RWPE1 (cell line): ENCODE measurements at places on chromosomes 6 and 20.

DNA sequence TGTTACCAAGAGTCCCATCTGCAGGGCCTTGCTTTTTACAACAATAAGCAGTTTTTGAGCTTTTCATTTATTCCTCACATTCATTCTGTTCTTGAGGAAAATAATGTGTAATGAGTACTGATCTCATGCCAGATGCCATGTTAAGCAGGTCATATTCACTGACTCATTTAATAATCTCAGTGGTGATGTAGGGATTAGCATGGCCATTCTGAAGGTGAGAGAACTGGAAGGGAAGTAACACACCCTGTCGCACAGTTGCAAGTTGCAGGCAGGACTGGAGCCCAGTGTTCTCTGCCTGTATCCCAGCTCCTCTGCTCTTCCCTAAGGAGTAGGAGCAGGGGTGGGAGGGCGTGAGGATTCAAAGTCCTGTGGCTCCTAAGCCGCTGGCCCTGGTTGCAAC is 5.6 kb downstream of the PCIF1 start:
- DNase-seq = no peak

DNA sequence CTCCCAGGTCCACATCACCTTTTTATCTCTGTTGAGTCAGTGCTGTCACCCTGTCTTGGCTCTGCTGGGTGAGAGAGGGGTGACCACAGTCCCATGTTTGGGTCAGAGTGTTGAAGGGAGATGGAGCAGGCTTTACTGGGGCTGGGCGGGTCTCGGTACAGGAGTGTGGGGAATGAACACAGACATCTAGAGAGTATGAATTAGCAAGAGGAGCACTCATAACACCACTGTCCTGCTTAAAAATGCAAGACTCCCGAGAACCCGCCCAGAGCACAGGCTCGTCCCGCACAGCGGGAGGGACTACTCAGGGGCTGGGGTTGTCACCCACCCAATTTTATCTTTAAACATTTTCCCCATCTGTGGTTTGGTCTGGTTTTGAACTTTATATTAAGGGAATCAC is 27.5 kb upstream of the DACT2 start:
- no peak for DNase-seq

- DNase-seq = no peak
Measured at GRCh38 chr20:63567386-63568169, 6.5 kb downstream of the HELZ2 start.

GRCh38 chr20:8735014-8735413 is 333.9 kb upstream of the PLCB4 start:
- DNase-seq = no peak

GRCh38 chr6:82751718-82752117 is 313.9 kb downstream of the UBE3D start:
- DNase-seq = no peak

GRCh38 chr20:13800728-13801134 is 15.9 kb downstream of the NDUFAF5 start:
- DNase-seq = peak; percentile 92

DNA sequence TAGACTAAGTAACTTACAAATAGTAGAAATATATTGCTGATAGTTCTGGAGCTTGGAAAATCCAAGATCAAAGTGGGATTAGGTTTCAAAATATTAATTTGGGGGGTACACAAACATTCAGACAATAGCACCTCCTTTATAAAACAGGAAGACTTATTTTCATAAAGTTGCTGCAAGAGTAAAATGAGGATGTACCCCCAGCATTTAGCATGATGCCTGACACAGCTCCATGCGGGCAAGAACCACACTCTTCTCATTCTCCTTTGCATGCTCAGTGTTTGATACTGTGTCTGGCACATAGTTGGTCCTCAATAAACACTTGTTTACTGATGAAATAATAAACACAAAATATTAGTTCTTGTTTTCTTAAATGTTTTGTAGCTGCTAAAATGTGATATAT is 332.9 kb downstream of the TFAP2A start:
- no peak for DNase-seq

GRCh38 chr20:63273059-63273579 is 506 bp downstream of the ARFGAP1 start:
- no peak for DNase-seq

DNA sequence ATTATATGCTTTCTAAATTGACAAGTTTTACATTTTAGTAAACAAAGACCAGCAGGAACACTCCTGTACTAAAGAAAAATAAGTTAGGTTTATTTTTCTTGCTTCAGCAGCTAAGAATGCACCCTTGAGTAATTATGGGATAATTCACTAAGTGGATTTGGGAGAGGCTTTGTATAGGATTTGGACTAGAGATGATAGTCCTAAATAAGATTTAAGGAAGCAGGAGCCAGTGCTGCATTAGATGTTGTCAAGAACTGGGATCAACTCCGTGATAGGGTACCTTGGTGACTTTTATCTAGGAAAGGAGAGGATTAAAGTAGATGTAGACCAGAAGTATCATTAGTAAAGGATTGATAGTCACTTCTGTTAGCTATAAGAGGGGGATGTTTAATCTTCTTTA is 4.1 kb upstream of the C6orf141 start:
- DNase-seq = no peak

DNA sequence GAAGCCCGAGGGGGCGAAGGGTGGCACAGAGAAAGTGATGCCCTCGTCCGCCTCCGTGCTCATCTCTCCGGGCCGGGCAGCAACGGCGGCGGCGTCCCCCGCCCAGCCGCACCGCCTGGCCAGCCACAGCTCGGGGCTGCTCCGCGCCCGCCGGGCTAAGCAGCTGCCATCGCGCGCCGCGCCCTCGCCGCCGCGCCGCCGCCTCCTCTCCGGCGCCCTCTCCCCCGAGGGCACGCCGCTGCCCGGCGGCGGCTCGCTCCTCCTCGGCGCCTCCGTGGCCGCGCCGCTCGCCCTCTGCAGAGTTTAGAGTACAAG is 225 bp downstream of the MAP3K5 start:
- DNase-seq = no peak

DNA sequence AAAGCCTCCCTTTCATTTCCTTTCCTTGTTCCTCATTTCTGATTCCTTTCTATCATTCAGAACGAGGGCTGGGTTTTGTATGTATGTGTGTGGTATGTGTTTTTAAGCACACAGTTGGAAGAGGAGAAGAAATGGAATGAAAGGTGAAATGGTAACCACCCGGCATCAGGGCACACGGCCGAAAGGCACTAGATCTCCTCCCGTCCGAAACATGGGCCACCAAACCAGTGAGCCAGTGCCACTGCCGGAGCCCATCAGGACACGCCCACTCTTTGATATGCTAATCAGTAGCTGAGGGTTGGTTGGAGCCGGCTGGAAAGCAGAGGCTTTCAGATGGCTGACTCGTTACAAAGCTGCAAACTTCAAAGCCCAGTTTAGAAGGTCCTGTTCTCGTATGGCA is 228.6 kb upstream of the JARID2 start:
- no peak for DNase-seq

DNA sequence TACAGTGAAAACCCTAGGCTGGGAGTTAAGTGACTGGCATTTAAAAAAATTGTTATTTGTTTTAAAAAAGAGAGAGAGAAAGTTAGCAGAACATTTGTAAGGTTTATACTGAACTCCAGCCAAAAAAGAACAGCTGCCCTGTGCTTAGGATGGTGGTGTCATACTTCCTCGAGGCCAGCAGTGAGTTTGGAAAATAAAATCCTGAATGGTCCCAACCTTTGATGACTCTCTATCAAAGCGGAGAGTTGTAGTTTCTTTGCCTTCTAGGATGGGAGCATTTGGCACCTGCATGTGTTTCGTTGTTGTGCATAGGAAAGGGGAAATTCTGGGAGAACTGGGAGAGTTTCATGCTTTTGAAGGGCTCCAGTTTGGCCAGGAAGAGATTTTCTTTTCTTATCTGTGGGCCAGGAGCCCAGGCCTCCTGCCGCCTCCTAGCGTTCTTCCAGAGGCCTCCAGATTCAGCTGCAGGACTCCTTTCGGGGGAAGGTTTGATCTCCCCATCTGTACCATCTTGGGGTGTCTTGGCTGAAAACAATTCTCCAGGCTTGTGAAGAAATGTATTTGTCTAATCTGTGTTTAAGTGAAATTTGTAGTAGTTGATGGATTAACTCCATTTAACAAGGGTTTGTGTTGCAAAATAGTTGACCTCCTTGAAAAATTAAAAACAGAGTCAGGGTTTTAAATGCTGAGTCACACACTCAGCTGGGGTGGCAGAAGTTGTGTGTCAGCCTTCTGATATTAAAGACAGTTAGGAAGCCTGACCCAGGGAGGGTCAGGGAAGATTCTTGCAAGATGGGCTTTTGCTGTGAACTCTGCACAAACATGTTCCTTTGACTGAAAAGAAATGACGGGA is 63.4 kb downstream of the TXNDC5 start:
- no peak for DNase-seq

GRCh38 chr20:46128310-46129151 is 10.4 kb downstream of the CD40 start:
- DNase-seq = no peak

DNA sequence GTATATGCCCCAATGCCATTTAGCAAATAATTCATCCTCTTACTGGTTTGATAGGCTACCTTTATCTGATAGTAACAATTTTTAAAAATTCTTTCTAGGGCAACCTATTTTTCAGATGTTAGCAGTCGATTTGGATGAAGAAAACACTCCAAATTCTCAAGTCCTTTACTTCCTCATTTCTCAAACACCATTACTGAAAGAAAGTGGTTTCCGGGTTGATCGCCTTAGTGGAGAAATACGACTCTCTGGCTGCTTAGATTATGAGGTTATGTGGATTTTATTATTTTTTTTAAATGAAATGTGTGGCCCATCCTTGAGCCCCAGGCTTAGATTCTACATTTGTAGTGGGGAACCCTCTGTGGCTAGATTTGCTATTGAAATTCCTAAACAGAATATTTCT is 26.3 kb downstream of the CDH26 start:
- DNase-seq = no peak

GRCh38 chr6:76495909-76496308 is 423.4 kb upstream of the IMPG1 start:
- DNase-seq = no peak

DNA sequence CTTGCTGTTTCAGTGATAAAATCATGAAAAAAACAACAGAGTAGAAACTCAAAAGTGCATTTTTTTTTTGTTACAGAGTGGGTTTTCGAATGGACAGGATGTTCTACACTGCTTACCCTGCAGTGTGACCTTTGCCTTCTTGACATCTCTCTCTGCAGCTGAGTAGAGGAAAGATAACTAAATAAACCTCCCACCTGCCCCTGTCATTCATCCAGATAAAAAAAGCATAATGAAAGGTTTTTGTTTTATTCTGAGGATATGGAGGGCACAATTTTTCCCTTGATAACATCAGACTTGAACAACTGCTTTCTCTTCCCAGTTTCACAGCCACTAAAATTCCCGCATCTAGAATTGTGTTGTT is 193.6 kb upstream of the FOXQ1 start:
- DNase-seq = no peak

GRCh38 chr6:153162172-153162571 is 31.1 kb upstream of the RGS17 start:
- DNase-seq = no peak

DNA sequence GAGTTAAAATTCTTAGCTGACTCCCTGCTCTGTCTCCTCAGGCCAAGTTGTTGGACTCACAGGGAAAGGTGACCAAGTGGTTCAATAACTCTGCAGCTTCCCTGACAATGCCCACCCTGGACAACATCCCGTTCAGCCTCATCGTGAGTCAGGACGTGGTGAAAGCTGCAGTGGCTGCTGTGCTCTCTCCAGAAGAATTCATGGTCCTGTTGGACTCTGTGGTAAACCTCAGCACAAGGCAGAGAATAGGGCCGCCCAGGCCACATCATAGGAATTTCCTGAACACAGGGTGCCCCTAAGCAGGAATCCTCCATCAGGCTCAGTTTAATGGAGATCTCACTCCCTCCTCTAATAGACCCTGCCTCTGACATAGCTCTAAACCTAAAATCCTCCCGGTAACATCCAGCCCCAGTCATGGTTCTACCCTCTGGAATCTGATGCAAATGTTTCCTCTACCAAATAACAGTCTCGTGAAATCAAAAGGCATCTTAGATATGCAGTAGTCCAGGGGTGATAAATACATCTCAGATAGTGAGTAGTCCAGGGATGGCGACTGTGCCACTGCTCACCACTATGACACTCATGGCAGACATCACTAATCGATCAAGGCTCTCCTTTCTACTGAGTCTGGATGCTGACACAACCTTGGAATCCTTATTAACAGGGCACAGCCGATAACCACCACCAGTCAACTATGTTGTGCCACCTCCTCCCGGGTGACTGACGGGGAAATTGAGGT is 18.3 kb downstream of the BPIFB1 start:
- no peak for DNase-seq

- DNase-seq = no peak
Measured at GRCh38 chr20:45370571-45371160, 7.5 kb downstream of the TP53TG5 start.

DNA sequence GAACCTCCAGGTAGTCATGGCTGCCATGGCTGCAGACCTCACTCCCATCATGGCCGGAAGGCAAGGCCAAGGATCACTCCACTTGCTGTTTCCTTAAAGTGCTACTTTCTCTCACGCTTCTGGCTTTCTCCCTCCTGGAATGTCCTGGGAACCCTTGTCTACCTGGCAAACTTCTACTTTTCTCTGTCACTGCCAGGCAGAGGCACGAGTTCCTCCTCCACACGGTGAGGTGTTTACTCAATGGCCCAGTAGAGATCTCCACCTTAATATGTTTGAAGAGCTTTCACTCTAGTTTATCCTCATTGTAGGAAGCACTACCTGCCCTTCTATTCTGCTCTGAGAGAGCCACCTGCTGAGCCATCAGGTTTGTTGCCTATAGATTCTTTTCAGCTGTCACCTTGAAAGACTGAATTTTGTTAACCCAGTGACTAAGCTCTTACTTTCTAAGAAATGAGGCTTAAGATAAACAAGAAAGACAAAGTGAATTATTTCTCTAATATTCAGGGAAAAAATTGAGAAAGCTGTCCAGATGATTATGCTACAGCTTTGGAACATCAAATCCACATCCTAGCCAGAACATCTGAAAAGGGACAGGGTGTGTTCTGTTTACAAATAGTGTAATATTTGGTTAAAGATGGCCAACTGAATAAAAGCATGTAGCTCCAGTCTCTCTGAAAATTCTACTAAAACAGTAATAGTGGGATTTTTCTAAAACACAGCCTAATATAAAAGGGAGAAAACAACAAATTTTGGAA is 54.9 kb downstream of the PLAGL1 start:
- DNase-seq = no peak

GRCh38 chr6:154164397-154164796 is 125.4 kb downstream of the OPRM1 start:
- DNase-seq = no peak
